NCI-H82 (cell line): ENCODE measurements at places on chromosomes 6 and 20.

GRCh38 chr20:33791959-33792597, 19.1 kb upstream of the CHMP4B start:
- peak; percentile 59 for DNase-seq

DNA sequence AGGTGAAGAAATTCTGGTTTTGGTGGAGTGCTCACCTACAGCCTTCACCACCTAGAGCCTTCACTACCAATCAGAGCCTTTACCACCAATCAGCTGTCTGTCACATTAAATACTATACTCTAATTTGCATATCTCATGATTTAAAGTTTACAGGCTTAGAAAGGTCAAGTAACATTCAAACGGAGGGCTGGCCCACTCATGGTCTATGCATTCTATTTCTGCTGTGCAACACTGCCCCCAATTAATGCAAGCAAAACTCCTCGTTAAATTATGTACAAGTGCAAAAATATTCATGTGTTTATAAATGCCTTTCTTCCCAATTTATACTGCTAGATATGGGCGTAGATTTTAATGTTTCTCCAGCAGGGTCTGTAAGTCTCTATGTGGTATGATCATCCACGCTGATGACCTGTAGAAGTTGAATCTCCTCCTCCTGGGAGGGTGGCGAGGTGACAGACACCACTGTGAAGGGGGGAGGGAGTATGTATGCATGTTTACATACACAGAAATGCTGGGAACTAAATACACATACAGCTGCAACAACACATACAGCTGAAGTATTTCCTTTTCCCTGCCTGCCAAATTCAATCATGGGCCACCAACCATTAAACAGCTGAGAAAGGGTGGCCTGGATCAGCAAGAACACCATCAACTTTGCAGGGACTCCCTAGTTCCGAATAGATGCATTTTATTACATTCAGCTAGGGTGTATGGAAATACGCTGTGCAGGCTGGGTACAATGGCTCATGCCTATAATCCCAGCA, 13.1 kb downstream of the RRAGD start:
- DNase-seq = no peak

- DNase-seq = no peak
Measured at GRCh38 chr20:4846821-4847220, 125.1 kb downstream of the PRND start.

DNA sequence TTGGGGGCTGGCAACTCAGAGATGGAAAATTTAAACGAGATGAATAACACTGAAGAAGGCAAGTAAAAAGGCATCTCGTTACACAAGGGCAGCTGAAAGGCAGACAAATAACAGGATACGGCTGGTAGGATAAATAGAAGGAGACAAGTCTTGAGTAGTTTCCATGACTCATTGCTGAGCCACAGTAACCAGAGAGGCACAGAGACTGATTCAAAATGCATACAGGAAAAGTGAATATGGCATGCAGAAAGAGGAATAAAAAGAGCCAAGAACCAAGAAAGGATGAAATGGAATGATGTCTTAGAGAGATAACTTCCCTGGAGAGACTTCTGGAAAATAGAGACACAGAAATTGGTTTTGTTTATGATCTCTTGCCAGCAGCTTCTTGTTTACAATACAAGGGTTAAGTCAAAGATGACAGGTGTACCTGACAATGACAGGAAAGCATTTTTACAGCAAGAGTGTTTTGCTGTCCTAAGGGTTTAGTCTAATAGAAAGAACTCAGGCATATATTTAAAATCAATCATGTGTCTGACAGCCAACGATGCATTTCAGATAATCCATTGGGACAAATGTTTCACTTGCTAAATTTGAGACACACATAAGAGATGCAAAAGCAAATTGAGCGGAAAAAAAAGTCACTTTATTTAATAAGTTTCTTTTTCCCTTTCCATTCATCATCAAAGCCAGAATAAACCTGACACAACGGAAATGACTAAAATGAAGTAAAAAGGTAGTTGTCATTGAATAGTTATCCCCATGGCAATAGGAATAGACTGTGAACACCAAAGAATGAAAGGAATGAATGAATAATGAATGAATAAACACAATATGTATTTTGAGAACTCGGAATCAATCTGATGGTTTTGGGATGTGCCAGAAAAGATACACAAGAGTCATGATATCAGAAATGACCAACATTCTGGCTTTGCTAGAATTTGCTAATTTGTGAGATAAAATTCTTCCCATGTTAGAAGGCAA, 68.0 kb upstream of the KCNQ5 start:
- DNase-seq = peak; percentile 4

DNA sequence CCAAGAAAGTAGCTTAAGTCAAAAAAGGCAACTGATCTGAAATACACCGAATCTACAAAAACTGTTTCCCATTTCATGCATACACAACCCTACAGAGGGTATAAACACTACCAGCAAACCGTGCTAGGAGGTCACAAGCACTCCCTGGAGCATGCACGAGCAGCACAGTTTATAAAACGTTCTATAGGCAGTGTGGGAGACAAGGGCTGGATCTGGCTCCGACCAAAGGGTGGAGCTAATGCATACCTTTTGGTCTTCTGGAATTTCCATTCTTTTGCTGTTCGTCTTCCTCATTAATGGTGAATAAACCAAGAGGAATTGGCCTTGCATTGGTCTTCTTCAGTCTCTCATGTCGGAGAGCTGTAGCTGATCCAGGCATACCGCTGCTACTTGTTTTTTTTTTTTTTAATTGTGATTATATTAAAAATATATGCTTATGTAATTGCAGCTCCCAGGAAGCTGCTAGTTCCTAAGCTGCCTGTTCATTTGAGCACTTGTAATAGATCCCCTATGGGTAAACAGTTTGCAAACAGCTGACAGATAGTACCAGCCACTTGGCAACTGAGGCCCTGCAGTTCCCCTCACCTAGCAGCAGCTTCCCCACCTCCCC, 24.5 kb downstream of the MAP7 start:
- no peak for DNase-seq

- peak; percentile 81 for DNase-seq
Measured at GRCh38 chr6:166106076-166106686, 61.5 kb downstream of the TBXT start.

DNA sequence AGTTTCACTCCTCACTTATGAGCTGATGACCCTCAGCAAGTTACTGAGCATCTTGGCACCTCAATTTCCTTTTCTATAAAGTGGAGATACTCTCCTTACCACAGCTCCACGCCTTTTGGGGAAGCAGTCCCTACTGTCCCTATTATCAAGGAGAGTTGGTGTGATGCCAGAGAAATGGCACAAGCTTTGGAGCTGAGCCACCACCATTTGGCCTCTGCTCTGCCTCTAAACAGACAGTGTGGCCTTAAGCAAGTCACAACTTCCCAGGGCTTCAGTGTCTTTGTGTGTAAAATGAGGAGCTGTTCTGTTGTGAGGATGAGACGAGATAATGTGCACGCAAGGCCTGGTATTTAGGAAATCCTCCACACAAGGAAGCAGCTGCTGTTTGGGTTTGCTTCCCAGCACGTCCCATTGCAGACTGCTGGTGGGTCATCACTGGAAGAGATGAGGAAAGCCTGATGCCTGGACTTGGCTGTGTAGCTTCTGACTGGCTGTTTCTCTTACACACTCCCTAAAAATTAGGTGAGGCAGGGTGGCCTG, 18.5 kb downstream of the NSFL1C start:
- DNase-seq = no peak

DNA sequence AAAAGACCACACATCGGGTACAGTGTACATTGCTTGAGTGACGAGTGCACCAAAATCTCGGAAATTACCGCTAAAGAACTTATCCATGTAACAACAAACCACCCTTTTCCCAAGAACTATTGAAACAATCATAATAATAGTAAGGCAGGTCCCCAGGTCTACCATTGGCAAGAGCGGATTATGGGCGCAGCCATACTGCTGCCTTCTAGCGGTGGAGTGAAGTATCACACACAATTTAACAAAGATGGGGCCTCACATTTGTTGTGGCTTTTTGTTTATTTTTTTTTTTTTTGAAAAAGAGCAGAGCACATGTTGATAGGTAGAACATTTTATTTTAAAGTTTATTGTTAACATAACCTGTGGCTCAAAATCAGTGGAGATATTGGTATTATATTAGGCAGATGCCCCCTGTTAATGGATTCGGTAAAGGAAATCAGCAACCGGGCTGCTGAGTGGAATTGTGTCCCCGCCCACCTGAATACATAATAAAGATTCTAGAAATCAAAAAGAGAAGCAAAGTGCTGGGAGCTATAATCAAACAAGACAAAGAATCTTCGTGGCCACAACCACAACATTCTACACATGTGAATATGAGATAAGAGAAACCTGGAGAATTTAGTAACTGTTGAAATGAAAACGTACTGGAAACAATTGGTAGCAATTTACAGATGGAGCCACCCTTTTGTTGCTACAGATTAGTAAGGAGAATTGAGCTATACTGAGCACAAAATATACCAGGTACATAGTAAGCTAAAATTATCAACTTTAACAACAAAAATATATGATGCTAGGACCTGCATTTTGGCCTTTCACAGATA, 94.2 kb upstream of the EXOC2 start:
- peak; percentile 31 for DNase-seq

GRCh38 chr6:21143645-21144044, 449.9 kb upstream of the SOX4 start:
- no peak for DNase-seq

DNA sequence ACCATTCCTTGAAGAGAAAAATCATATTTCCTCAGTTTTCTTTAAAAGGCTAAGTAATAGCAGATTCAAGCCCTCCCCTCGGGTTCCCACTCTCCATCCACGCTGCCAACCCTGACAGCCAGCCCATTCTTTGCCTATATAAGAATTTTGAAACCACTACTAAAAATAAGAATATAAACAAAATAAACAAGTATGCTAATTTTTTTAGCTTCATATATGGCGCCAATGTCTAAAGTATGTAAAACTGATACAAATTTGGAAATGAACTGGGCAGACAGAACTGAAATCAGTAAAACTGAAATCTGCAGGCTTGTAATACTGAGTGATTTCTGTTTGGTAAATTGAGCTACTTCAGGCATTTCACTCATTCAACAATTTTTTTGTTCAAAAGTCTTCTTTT, 19.0 kb downstream of the ELOVL2 start:
- no peak for DNase-seq
